ENCODE measurements at places on chromosomes 2 and 18.

GRCh38 chr18:8424481-8424880, 184.8 kb upstream of the RAB12 start:
- no peak for DNase-seq

GRCh38 chr2:126930970-126931590, 32.4 kb downstream of the TEX51 start:
- no peak for DNase-seq

DNA sequence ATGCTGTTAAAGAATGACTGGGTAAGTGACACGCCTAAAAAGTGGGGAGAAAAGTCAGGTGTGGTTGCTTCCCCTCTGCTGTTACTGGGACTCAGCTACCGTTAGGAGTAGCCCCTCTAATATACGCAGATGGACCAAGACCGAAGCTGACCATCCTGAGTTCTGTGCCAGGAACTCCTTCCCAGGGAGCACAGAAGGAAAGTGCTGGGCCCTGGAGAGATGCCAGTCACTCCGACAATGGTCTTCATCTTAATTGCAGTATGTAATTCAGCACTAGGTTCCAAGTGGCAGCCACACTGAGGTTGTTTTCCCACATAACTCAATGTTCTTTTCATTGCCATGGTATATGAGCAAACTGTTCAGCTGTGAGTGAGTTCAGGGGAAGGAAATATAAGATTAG, 19.6 kb upstream of the TMEM200C start:
- no peak for DNase-seq

DNA sequence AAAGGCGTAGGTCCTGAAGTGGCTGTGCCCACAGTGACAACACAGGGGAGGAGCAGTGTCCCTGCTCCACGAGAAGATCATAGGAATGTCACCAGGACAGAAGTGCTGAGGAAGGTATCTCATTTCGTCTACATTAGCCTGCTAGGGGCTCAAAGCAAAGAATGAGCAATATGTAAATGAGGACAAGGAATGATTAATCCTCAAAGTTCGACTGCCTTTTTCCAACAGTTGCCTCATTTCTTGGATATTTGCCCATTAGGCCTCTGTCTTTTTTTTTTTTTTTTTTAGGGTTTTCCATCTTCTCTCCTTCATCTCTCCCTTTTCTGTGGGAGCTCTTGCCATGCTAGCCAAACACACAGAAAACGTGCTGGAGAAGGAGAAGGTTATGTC, 105.2 kb upstream of the ARHGAP28 start:
- no peak for DNase-seq

DNA sequence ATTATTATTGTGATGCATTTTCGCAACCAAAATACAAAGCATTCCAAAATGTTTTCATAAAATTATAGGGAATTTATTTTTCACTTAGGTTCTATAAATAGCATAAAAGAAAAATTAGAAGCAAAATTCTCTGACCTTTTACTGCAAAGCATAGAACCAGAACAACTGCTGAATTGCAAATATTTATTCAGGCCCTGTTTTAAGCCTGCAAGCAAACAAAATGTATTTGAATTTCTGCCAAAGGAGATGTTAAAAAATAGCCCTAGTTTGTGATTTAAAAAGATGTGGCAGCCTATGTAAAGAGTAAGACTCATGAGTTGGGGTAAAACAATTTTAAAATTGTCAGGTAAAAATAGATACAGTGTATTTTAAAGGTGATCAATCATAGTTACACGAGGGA, 138.1 kb downstream of the KCNJ3 start:
- DNase-seq: no peak

GRCh38 chr18:54671291-54671881, 80.3 kb downstream of the DYNAP start:
- DNase-seq: no peak

DNA sequence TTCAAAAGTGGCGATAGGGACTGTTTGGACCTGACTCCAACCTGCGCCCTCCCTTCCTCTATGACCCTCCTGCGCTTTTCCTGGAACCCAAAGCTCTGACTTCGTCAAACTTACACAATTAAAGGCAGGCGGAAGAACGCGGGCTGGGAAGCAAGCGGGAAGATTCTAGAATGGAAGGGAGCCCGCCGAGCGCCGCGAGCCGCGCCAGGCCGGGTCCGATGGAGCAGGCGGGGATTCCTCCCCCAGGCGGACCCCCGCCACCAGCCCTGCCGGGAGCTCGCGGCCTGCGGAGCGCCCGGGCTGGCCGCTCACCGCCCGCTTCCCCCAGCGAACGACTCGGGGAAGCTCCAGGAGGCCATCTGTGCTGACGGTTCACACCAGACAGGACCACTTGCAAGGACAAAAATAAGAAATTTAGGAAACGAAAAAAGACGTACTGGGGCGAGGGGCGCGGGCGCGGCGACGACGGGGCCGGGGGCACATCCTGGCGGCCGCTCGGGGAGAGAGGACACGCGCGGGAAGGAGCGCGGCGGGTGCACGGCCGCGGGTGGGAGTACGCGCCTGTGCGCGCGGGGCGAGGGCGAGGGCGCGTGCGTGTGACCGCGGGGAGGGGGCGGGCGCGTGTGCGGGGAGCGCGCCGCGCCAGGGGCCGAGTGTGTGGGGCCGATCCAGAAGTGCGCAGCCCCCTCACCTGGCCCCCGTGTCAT, 1.1 kb upstream of the SALL3 start:
- DNase-seq: no peak

DNA sequence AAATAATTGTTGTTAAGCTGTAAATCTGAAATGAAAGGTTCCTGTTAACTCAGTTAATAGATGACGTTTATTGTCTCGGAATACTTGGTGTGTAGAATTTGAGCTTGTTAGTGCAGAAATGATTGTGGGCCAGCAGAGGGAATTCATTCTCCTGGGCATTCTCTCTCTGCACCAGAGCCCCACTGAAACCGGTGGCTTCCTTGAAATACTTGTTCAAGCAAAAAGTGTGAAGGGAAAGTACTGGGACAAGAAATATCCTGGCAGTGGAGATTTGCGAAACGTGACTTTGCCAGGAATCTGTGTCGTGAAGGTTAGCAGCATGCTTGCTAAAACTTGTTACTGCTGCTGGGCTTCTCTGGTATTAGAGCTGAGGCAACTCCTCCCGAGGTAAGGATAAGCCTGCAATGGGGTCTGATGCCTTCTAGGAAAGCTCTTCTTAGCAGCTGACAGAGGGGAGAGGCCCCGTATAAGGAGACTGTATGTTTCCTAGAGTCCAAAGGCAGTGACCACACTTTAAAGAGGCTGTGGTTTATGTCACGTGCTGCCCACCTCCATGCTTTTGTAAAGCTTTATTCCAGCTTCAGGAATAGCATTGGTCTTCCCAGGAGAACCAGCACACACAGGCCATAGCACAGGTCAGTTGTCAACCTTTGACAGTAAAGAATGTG, 2.0 kb downstream of the ITGA6 start:
- DNase-seq: no peak

GRCh38 chr2:20474757-20475566, 28.1 kb downstream of the RHOB start:
- no peak for DNase-seq

DNA sequence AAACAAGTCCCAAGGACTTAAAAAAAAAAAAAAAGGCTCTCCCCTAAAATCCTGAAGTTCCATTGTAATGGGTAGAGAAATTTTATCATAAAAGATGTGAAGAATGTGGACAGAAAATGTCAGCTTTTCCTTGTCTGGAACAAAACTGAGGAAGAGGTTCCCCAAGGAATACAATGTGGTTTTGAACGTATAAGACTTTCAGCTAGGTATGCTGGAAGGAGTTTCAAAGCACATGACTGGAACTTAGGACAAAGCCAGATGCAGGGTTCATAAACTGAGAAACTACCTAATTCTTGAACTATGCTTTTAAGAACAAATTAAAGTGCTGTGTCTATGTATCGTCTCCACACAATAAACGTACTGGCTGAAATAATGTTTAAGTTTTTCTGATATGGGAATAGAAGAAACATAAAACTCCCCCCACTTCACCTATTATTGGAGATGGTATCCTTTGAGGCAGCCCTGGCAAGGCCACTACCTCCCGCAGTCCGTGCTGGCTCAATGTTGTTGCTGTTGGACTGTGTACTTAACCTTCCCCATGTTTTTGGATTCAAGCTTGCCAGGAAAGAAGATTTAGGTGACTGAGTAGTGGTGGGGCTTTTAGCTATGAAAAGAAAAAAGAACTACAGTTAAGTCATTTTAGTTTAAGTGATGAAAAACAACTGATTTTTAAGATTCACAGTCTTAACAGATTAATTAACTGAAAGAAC, 84.2 kb upstream of the DNER start:
- no peak for DNase-seq

DNA sequence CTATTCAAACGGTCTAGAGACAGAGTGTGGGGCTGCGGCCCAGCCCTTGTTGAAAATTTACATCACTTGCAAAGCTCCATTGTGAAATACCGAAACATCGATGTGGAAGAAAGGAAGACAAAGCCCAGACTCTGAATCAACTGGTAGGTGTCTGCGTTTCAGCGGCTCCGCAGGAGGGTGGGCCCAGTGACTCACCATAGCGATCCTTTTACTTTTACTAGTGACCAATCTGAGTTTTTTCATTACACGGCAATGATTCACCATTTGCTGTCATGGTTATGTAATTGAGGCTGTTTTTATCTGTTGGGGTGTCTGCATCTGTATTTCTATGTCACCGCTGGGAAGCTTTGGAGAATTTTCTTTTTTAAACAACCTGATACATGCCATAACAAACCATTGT, 66.6 kb upstream of the ODC1 start:
- DNase-seq: no peak

DNA sequence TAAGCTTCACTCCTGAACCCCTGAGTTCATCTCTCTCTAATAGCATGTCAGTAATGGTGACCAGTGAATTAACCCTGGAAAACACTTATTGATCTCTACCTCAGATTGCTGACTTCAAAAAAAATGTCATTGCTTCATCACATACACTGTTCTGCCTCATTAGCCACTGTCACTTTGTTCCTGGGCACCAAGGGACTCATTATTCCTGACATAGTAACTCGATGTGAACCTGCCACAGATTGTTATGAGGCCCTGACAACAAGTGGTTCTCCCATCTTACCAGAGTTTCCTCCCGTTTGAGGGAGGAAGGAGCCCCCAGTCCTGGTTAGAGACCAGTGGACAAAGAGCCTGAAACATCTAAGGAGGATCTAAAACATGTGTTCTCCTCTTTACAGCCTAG, 403.3 kb upstream of the SMIM21 start:
- DNase-seq: no peak

GRCh38 chr2:205189301-205189700, 493.0 kb upstream of the NRP2 start:
- DNase-seq: no peak

- no peak for DNase-seq
Observed at GRCh38 chr2:105867587-105867986, 122.9 kb downstream of the NCK2 start.

- DNase-seq: no peak
Observed at GRCh38 chr2:8009010-8009597, 672.8 kb upstream of the ID2 start.

DNA sequence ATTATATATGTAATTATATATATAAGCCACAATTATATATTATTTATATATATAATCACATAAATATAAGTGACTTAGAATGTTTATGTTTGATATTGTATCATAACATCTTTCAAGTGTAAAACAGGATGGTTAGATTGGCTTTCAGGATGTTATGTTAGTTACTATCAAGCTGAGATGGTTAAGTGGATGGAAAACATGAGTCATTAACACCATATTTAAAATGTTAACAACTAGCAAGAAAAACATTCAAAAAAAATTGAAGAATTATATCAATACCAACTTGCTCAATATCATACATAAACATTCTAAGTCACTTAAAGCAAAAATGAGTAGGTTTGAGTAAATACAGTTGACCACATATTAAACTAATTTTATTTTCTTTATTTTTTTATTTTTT, 21.8 kb upstream of the RAB27B start:
- no peak for DNase-seq

DNA sequence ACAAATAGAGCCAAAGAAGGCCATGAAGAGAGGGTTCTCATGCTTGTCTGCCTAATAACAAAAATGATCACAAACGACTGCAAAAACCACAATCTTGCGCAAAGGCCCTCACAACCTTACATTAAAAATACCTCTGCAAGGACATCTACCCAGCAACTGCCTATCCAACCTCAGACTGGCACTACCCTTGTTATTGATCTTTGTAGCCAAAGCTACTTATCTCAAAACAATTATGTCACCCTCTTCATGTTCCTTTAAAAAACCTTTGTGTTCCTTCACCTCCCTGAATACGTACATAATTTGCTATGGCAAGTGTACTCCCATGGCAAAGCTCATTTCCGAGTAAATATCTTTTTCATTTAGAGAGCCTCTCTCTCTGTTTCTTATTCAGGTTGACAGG, 44.1 kb downstream of the TMEM163 start:
- DNase-seq: no peak

GRCh38 chr2:109438773-109439389, 174.9 kb downstream of the SEPTIN10 start:
- DNase-seq: no peak

DNA sequence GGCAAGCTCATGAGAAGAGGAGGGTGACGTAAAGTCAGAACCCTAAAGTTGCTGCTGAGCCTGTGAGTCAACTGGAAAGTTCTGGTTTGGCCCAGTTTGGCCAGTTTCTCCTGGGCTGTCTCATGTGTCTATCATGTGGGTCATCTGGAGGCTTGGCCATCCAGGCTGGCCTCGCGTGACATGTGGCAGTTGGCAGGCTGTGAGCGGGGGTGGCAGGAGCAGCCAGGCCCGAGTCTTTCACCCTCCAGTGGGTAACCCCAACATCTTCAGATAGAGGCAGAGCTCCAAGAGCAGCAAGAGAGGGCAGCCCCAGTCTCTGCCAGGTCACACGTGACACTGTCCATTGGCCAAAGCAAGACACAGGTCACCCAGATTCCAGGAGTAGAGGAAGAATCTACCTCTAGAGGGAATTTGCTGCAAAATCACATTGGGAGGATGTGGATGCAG, 51.5 kb downstream of the FHOD3 start:
- DNase-seq: no peak

DNA sequence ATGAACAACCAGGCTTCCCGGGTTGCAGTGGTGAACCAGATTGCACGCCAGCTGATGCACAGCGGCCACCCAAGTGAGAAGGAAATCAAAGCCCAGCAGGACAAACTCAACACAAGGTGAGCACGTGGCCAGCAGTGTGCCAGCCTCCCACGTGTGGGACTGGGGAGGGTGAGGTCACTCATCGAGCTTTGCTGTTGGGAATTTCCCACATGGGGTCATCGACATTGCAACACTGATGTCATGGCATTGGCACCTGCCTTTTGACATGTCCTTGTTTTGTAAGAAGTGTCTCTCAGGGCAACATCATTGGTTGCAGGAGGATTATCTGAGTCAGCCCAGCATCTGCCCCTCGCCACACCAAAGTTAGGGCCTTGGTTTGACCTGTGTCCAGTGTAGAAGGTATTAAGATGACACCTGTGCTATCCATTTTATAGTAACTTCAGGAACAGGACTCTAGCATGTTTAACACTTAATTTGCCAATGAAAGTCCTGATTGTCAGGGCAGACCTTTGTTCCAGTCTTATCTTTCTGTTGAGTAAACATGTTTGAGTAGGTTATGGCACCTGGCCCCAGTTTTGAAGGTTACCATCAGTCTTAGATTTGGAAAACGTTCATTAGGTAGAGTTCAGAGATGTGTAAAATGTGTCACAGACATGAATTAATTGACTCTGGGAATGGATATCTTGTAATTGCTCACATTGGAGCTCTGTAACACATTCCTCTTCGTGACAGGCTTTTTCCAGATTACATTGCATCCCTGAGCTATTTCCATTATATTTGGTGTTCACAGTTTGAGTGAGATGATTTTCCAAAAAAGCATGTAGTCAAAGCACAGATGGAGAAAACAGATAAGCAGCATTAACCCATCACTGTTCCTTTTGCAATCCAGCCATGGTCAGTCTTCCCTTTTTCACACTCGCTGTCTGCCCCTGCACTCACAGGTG, 93.3 kb upstream of the EML6 start:
- DNase-seq: no peak
